CD4-positive, alpha-beta T cell treated with Interferon alpha-2 for 1 hour (primary cell): ENCODE measurements at places on chromosomes 7 and 10.

DNA sequence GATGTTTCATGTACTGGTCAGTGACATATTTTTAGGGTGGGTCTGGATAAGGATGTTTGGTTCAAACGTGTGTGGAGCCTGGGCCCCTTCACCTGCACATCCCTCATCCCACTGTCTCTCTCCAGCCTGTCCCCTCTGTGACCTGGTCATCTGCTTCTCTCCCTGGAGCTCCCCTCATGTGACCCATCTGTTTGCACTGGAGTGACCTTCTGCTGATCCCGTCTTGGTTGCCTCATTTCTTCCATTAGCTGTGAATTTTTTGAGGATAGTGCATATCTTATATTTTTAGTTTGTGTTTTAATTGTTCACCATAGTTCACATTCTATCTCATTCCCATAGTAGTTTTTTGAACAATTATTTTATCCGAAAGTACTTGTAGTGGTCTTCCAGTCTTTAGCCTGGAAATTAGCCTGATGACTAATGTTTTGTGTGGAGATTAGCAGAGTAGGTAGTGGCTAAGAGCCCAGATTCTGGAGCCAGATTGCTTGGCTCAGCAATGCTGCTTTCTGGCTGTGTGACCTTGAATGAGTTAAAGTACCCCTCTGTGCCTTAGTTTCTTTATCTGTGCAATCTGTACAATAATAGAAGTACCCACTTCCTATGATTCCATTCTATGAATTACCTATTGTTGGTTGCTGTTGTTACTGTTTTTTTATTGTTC lies 224.5 kb downstream of the LRMDA start:
- no peak for DNase-seq

GRCh38 chr10:43793704-43794103 lies 145.0 kb upstream of the ZNF32 start:
- DNase-seq, result no peak

DNA sequence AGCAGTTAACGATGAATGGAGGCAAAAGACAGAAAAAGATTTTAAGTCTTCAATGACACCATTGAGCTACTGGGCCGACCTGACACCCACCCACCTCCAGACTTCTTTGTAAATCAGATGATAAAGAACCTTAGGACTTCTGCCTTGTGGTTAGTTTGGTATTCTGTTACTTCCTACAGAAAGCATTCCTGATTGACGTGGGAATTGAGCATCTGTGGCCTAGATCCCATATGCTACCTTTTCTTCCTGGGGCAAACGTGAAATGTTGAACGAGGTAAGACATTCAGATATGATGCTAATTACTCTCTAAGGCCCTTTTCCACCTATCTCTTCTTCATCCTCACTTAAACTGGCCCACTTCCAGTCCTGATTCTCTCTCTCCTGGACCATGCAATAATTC lies 10.2 kb downstream of the PRLHR start:
- DNase-seq, result no peak

- DNase-seq, result no peak
Measured at GRCh38 chr10:109784236-109784635, 139.1 kb downstream of the XPNPEP1 start.

GRCh38 chr7:93964262-93964661 lies 39.9 kb downstream of the BET1 start:
- DNase-seq, result no peak

GRCh38 chr10:17616403-17617030 lies 657 bp downstream of the HACD1 start:
- DNase-seq, result peak; percentile 28

DNA sequence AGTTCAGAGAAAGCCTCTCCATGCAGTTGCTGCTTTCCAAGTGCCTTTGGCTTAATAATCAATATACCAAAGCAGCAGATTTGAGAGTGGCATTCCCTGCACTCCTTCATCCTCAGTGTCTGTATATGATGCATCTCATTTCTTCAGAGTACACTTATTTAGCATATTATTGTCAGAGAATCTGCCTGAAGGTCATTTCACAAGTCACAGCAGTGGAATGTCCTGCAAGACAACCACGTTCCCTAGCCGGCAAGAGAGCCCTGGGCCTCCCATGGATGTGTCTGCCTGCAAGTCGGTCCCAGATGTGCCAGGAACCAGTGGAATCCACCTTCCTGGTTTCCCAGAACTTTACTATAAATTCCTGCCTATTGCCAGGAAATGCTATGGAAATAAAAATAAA lies 289.4 kb upstream of the IGFBP3 start:
- no peak for DNase-seq

DNA sequence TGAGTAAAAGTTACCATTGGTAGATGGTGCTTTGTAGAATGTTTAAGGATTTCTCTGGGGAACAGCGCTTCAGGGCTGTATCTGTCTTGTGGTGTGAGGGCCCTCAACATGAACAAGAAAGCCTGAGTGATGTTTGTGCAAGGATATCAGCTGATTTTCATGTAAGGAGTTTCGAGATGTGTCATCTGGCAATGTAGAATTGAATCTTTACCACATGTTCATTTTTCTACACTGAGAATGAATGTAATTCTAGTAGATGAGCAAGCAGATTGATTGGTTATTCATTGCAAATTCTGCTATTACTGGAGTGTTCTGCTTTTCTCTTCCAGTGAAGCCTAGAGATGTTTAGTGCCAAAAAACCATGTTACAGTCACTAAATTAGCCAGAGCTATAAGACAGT lies 87.7 kb downstream of the ST7 start:
- no peak for DNase-seq

GRCh38 chr10:119316729-119317097 lies 109.3 kb downstream of the GRK5 start:
- DNase-seq, result no peak

GRCh38 chr10:619710-620109 lies 69.8 kb downstream of the DIP2C start:
- DNase-seq, result no peak

GRCh38 chr10:24847112-24848070 lies 105.0 kb downstream of the PRTFDC1 start:
- DNase-seq, result no peak

DNA sequence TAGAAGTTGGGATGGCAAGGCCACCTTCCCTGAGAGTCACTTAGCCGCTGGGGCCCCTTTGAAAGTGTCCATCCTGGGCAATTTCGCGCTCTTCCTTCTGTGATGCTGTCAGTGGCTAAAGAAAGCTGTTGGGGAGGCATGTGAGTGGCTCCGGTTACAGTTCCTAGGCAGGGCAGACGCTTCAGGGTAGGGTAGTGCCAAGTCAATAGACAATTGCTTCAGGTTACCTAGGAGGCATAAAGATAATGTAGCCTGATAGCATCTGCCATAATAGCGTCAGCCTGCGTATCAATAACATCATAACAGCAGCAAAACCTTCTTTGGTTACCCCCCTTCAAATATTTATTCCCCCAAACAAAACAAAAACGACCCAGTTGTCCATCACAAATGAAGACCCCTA lies at the start of gene FAM107B:
TSS of gene FAM107B (minus strand) at position 101 of the 400 bp plus-strand sequence. CDS start 234 bp downstream, outside the sequence.
- DNase-seq, result no peak

- no peak for DNase-seq
Measured at GRCh38 chr7:69276011-69276729, 322.1 kb upstream of the AUTS2 start.

GRCh38 chr10:78211561-78212051 lies 177.9 kb downstream of the RPS24 start:
- no peak for DNase-seq

- DNase-seq, result no peak
Measured at GRCh38 chr10:128469515-128469914, 343.3 kb upstream of the MKI67 start.

GRCh38 chr7:78176171-78176570 lies 377.6 kb downstream of the PHTF2 start:
- no peak for DNase-seq

GRCh38 chr10:81109200-81109752 lies 571.6 kb downstream of the SH2D4B start:
- no peak for DNase-seq

GRCh38 chr10:130425881-130426435 lies 289.8 kb downstream of the GLRX3 start:
- DNase-seq, result no peak

- DNase-seq, result peak; percentile 38
Measured at GRCh38 chr7:142412551-142413193, 154.8 kb upstream of the PRSS58 start.

- peak; percentile 92 for DNase-seq
Measured at GRCh38 chr7:150448789-150449147, 1.7 kb upstream of the GIMAP8 start.

DNA sequence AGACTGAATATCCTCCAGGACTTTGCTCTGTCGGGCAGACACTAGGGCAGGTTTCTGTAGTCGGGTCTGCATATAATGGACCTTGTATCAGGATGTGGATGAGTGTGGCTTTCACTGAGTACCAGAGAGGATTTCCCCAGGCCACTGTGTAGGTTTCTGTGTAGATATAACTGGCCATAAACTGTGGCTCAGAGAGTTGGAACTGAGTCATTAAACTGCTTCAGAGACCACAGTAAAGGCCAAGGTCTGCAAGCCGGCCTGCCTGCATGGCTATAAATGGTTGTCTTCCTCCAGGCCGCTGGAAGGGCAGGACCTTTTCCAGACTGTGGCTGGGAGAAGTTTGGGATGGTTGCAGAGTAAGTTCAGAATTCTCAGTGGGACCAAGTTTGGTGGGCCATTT lies 16.9 kb downstream of the ZNF92 start:
- no peak for DNase-seq

GRCh38 chr10:101995451-101996063 lies 60.4 kb downstream of the ARMH3 start:
- DNase-seq, result no peak

GRCh38 chr10:86970162-86970981 lies 2.1 kb downstream of the ADIRF start:
- no peak for DNase-seq
